Kidney capillary endothelial cell (primary cell): ENCODE measurements at places on chromosomes 2 and 18.

- no peak for DNase-seq
Observed at GRCh38 chr2:43837831-43838559, 644 bp downstream of the ABCG5 start.

GRCh38 chr2:62765619-62766376, 60.3 kb downstream of the EHBP1 start:
- DNase-seq, result no peak

DNA sequence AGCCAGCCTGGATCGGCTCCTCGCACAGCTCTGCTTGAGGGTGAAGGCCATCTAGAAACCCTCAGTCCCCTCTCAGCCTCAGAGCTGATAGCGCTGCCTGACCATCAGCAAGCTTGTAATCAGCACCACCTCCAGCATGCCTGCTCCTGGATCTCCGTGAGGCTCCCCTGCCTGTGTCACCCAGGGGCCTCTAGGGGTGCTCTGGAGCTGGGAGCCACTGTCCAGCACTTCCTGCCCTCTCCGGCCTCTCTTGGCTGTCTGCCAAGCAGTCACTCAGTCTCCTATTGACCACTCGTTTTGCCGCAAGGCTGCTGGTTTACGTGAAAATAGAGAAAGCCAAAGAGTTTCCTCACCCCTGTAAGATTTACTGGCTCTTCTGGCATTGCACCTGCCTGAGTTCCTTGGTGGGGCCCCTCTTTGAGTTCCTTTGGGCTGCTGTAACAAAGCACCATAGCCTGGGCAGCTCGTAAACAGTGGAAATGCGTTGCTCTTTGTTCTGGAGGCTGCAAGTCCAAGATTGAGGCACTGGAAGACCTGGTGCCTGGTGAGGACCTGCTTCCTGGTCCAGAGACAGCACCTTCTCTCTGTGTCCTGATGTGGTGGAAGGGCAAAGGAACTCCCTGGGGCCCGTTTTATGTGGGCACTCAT, 17.9 kb downstream of the CAPN10 start:
- DNase-seq, result peak; percentile 82

GRCh38 chr2:61538920-61539520, 864 bp upstream of the XPO1 start:
- peak; percentile 21 for DNase-seq

GRCh38 chr2:136281281-136282114, 163.5 kb upstream of the CXCR4 start:
- DNase-seq, result no peak

DNA sequence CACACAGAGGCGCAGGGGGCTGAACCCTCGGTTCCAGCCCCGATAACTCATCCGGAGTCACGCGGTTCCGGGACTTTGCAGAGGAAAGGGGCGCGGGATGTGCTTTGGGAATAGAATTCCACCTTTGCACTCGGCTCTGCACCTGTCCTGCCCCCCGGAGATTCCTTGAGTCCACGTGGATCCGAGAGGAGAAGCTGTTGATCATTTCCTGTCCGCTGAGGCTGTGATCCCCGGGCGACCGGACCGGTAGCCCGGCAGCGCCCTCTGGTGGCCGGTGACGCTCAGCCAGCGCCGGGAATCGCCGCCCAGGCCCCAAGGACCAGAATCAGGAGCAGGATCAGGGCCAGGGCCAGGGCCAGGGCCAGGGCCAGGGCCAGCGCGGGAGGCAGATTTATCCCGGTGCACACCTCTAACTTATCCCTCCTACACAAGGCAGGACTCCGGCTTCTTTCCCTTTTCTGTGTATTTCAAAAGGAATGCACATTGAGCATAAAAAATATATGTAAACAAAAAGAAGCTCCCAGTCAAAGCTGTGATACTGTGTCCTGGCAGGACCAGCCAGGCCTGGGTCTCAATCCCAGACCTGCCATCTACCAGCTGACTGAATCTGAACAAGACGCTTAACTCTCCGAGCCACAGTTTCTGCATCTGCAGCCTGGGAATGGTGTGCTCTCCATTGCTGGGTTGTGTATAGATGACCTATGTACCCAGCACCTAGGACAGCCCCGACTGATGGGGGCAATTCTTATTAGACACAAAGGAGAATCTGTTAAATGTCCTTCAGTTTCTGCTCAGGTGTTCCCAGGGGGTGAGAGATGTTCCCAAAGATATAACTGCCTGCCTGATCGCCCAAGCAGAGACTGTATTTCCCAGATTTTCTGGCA, 8.5 kb upstream of the SPATA3 start:
- DNase-seq, result peak; percentile 72

GRCh38 chr2:204973616-204974015, 428.3 kb downstream of the PARD3B start:
- DNase-seq, result no peak

GRCh38 chr2:207328944-207329386, 163.2 kb upstream of the KLF7 start:
- DNase-seq, result no peak
